ENCODE measurements at places on chromosomes 3 and 15.

DNA sequence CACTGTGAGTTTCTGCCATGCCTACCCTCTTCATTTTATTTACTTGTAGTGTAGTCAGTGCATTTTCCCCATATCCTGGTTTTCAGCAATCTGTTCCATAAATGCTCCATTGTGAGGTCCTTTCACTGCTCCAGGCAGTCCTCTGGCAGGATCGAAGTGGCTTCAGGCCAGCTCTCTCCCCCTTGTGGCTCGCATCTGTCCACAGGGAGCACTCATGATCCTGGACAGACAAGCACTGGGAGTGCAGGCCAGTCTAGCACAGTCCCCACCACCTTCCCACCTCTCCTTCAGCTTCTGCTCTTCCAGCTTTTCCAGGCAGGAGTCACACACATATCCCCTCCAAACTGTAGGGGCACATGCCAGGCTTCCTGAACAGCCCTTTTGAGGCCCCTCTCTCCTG, 173.6 kb downstream of the PPM1L start:
- DNase-seq, result no peak

- DNase-seq, result peak; percentile 83
Measured at GRCh38 chr3:9793161-9793781, 389 bp downstream of the ARPC4 start.

- no peak for DNase-seq
Measured at GRCh38 chr3:126022741-126023359, 53.9 kb downstream of the ROPN1B start.

- no peak for DNase-seq
Measured at GRCh38 chr3:146093896-146094295, 67.1 kb downstream of the PLOD2 start.

DNA sequence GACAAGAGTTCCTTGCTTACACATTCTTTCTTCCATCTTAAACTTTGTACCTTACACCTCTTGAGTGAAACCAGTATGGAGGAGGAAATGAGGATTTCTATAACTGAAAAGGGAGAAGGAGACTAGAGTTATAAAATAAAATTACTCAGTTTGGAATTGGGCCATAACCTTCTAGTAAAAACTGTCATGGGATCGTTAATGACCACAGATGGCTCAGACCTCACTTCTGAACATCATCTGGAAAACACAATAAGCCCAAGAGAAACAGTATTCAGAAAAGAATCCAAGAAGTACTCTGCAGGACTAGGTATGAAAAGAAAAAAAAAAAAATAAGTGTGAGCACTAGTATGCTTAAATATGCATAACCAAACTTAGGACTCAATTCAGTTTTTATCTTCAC, 12.1 kb downstream of the GAP43 start:
- DNase-seq, result no peak

- DNase-seq, result no peak
Measured at GRCh38 chr3:119401503-119402440, 61.6 kb downstream of the TMEM39A start.

GRCh38 chr15:74901612-74902063, 5.0 kb downstream of the FAM219B start:
- DNase-seq, result peak; percentile 82

DNA sequence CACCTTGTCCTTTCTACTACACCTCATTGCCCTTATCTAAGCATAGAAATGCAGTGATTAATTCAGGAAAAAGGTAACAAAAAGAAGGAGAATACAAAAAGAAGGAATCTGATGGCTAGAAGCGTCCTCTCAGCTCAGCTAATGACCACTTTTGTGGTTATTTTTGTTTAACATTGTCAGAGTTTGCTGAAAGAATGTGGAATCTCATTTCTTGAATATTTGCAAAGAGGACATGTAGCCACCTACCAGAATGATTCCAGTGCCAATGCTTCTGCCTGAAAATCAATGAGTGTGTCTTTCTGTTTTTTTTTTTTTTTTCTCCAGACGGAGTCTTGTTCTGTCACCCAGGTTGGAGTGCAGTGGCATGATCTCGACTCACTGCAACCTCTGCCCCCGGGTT, 24.5 kb downstream of the NANOGP8 start:
- no peak for DNase-seq

DNA sequence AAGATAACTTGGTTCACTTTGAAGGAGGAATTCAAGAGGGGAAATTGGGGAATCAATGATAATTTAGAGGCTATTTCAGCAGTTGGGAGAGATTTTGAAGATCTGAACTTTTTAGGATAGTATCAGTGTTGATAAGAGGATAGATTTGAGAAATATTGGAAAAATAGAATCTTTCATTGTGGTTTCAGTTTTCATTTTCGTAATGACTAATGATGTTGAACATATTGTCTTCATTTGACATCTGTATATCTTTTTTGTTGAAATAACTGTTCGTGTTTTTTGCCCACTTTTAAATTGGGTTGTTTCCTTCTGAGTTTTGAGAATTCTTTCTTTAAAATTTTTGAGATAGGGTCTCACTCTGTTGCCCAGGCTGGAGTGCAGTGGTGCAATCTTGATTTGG, 21.1 kb downstream of the ECT2 start:
- no peak for DNase-seq

DNA sequence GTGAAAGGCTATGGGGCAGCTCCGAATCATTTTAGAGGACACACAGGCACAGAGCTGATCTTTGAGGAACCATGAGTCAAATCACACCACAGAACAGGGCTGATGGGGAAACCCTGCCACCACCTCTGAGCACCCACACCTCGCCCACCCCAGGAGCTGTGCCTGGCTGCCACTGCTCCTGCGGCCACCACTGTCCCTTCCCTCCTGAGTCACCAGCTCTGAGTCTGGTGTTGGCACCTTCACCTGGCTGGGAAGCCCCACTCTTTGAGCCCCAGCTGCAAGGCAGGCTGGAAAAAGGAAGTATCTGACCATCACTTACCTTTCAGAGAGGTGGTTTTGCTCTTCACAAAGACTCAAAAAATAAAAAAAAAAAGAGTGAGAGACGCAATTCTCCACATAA, 63.6 kb upstream of the MEF2A start:
- DNase-seq, result peak; percentile 89

DNA sequence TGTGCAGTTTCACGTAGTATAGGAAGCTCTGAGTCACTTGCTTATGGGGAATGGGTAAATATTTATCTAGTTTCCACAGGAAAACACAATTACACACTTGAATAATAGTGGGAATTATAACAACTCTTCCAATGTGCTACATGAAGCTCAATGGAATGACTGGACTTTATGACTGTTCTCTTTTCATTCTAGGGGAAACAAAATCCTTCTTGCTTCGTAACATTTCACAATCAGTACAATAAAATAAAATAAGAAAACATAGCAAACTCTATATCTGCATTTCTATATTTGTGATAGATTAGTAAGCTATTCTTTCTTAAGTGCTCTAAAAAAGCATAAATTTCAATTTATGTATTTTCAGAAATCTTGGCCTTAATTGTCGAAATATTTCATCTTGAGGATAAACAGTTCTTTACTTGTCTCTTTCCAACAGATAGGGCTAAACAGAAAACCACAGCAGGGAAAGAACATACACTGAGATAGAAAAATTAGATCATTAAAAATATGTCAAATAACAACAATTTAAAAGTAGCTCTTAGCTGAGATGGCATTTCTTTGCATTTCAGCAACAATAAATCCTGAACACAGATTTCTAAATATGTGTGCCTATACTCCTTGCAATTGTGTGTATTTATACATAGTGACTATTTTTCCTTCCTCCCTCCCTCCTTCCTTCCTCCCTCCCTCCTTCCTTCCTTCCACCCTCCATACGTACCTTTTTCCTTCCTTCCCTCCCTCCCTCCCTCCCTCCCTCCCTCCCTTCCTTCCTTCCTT, 395.5 kb upstream of the KCNMB2 start:
- no peak for DNase-seq

- no peak for DNase-seq
Measured at GRCh38 chr15:93073465-93073952, 15.5 kb downstream of the RGMA start.

- no peak for DNase-seq
Measured at GRCh38 chr3:35727179-35727578, 87.9 kb downstream of the ARPP21 start.

DNA sequence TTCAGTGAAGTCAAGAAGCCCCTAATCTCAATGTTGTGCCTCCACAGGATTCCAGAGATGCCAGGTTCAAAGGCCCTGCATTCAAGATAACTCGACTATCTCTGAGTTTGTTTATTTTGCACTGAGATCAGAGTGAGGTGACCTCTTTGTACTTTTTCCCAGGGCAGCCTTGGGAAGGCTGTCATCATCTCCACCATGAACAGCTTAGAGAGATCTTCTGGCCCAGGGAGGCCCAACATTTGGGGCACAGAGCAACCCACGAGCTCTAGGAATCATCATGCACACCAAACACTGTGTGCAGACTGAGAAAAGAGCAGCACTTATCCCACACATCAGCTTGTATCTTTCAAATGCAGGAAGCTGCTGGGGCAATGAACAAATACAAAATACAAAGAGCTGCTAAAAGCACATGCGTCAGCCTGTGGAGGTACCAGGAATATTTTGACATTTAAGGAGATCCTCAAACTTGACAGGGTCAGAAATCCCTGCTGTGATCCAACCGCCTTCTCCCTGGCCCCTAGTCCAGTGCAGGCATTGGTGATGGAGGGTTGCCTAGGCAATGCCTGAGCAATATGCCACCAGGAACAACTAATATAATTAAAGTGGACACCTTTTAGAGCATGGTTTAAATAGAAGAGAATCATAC, 33.6 kb downstream of the TRIM42 start:
- no peak for DNase-seq

- DNase-seq, result no peak
Measured at GRCh38 chr3:110666495-110666894, 405.1 kb upstream of the NECTIN3 start.

DNA sequence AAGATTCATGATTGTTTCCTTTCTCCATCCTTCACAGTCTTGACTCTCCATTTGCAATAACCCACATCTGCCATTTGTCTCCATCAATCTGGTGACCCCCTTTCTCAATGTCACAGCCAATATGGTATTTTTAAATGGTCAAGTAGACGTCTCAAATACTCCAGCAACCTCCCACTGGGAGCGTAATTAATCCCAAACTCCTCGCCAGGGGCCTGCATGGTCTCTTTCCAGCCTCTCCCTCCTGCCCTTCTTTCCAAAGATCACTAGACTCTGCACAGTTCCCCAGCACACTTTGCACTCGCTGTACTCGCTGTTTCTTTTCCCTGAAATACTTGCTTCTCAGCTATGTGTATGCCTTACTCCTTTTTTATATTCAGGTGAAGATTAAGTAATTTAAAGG, 115.3 kb downstream of the PLCH1 start:
- no peak for DNase-seq

GRCh38 chr3:67846166-67846565, 191.8 kb upstream of the SUCLG2 start:
- no peak for DNase-seq

- no peak for DNase-seq
Measured at GRCh38 chr15:67832897-67833709, 6.7 kb downstream of the RNU6-1 start.

DNA sequence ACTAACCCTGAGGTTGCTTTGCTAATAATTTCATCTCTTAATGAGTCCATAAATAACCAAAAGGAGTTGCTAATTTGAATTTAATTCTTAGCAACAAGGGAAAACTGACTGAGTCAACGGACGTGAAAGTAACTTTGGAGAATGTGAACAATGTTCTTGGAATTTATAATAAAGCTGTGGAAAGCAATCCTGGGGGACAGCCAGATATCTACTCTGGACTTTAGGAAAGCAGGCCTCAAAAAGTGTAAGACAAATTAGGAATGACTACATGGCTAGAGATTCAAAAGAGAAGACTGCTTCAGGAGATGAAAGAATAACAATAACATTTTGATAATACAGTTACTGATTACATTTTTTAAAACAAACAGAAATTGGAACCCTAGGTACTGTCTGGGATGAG, 318.4 kb upstream of the COL8A1 start:
- no peak for DNase-seq

GRCh38 chr3:10565814-10566213, 60.4 kb upstream of the ATP2B2 start:
- DNase-seq, result no peak

Measured in inflammatory macrophage (primary cell).